ENCODE measurements at places on chromosomes 4 and X.

GRCh38 chrX:69285881-69286564 is 120.8 kb upstream of the PJA1 start:
- peak; percentile 30 for DNase-seq

DNA sequence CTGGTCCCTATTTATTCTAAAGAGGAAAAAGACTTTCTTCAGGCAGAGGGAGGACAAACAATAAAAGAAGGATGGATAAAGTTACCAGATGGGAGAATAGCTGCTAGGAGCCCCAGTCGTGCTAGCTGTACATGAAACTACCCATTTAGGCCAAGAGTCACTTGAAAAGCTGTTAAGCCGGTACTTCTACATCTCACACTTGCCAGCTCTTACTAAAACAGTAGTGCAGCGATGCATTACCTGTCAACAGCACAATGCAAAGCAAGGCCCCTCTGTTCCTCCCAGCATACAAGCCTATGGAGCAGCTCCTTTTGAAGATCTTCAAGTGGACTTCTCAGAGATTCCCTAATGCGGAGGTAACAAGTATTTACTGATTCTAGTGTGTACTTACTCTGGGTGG is 1138.8 kb downstream of the ARAP2 start:
- no peak for DNase-seq

DNA sequence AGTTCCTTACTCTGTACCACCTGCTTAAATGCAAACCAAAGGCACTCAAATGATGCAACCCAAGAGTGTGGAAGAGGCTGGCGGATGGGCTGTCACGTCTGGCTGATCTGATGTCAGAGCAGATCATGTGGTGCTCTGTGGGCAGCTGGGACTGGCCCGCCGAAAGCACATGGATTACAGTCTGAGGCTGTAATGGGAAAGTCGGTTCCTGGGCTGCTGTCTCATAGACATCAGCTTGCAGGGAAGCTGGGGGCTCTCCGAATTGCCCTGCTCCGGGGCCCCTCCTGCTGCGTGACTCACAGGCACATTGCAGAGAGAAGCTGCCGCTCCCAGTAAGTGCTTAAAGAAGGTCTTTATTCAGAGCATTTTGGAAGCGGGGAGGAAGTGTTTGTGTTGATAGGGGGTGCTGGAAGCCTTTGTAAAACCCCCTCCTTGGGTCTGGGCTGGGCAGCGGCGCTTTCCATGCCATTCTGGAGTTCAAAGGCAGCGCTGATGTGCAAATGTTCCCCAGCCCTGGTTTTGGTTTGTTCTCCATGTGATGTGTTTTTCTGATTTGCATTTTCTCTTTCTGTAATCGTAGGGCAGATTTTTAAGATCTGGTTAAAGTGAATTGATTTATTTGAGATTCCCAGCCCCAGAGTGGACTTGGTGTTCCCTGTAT is 181.1 kb downstream of the LARP7 start:
- no peak for DNase-seq

GRCh38 chr4:4870576-4871241 is 11.2 kb downstream of the MSX1 start:
- DNase-seq = no peak

GRCh38 chr4:186481998-186482790 is 73.2 kb downstream of the MTNR1A start:
- no peak for DNase-seq

DNA sequence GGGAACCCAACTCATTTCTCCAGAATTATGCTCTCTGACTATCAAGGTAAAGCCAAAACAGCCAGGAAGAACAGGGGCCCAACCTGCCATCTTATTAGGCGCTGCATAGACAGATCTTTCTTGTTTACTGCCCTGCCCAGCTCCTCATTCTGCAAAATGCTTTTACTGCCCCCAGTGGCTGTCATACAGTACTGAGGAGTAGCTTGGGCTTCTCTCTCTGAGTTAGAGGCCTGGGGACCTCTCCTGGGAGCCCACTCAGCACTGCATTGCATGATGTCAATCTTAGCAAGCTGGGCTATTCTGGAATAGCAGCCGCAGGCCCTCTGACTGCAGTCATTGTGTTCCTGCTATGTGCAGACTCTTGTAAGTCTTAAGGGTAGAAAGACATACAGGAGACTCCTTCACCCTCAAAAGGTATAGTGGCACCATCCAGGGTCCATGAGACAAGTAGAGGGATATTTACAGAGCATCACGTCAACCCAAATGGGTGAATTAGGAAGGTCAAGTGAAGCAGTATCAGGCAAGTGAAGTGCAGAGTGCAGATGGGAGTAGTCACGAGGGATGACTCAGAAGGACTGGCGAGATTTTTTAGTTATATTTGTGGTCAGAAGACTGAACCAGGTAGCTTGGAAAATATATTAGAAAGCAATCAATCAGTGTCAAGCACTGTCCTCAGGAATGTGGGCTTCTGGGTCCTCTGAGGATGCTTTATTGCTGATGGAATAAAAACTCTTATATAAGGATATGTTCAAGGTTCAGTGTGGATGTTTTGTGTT is 294.1 kb upstream of the SFRP2 start:
- no peak for DNase-seq

DNA sequence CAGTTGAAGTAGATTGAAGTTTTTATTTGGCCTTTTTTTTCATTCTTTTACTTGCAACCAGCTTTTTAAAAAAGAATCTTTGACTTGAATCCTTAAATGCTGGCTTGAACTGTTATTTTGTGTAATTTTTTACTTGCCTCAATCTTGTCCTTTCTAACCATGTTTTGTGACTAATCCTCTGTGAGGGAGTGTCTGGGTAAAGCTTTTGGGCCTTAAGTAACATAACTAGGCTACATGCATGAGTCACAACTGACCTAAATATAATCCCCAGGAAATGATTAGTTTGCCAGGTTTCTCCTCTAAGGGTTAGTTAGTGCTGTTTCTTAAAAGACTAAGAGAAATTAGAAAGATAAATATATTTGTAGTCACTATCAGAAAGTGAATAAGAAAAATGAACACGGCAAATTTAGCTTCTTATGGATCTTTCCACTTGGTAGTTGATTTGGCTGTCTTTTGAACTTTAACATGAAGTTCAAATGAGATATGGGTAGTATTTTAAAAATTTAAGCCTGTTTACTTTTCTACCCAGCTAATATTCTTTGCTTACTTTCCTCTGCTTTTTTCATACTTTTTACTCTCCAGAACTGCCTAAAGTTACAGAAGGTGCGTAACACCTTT is 13.0 kb downstream of the EXOC1 start:
- no peak for DNase-seq

- no peak for DNase-seq
Observed at GRCh38 chr4:171718665-171719064, 94.5 kb upstream of the GALNTL6 start.

DNA sequence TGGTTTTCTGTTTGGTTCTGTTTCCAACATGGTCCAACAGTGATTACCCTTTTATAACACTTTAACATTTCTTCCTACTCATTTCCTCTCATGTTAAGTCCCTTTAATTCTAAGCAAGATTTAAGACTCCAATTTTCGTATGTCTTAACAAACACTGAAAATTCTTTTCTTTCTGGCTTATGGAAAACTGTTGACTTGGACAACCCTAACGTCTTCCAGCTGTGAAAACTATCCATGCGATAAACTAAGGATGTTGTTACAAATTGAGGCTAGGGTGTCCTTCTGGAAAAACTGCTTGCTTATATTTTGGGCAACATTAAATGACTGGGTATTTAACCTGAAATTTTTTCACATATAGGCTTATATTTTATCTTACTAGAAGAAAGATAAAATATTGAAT is 33.9 kb upstream of the RTL3 start:
- no peak for DNase-seq

DNA sequence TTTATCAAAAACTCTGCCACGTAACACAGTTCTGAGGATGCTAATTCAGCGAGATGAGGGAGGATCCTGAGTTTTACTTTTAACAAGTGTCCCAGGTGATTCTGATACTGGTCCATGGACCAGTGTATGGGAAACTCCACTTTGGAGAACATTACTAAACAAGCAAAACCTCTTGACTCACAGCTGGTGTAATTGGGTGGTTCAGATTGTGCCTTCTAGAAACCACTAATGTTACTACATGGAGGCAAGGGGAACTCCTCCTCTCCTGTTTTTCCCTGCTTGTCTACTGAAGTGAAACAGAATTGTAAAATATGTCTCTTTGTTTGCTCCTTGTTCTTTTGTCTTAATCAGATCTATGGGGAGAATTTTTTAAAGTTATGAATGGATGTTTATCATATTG is 62.6 kb downstream of the FRAS1 start:
- no peak for DNase-seq

Measured in stimulated activated effector memory CD8-positive, alpha-beta T cell treated with anti-CD3 and anti-CD28 coated beads, Interleukin-12 subunit alpha, Interleukin-12 subunit beta, amount 100 ng/mL, for 72 hours (primary cell).